PC-9 (cell line): ENCODE measurements at places on chromosomes 3 and 15. TPM values are rescaled to one million over a fixed set of nuclear protein-coding genes. Genes with fewer than 3 reads are reported as not detected.

PRRT3 gene
- 0.90 and 0.93 TPM in 2 replicates for total RNA-seq

RBPMS2 gene
- total RNA-seq: 4.1 and 5.3 TPM in 2 replicates

FEZF2 gene
- total RNA-seq: not detected in 2 replicates

DLL4 gene
- total RNA-seq: 0.48 and 0.55 TPM in 2 replicates

C3orf80 gene
- not detected in 2 replicates for total RNA-seq

HAPLN3 gene
- total RNA-seq: 2.4 and 3.8 TPM in 2 replicates

WDR5B gene
- 4.5 and 5.8 TPM in 2 replicates for total RNA-seq

RFT1 gene
- total RNA-seq: 30.8 and 31.0 TPM in 2 replicates

AHSG gene
- total RNA-seq: not detected in 2 replicates
